ENCODE measurements at places on chromosomes 13 and 19.

DNA sequence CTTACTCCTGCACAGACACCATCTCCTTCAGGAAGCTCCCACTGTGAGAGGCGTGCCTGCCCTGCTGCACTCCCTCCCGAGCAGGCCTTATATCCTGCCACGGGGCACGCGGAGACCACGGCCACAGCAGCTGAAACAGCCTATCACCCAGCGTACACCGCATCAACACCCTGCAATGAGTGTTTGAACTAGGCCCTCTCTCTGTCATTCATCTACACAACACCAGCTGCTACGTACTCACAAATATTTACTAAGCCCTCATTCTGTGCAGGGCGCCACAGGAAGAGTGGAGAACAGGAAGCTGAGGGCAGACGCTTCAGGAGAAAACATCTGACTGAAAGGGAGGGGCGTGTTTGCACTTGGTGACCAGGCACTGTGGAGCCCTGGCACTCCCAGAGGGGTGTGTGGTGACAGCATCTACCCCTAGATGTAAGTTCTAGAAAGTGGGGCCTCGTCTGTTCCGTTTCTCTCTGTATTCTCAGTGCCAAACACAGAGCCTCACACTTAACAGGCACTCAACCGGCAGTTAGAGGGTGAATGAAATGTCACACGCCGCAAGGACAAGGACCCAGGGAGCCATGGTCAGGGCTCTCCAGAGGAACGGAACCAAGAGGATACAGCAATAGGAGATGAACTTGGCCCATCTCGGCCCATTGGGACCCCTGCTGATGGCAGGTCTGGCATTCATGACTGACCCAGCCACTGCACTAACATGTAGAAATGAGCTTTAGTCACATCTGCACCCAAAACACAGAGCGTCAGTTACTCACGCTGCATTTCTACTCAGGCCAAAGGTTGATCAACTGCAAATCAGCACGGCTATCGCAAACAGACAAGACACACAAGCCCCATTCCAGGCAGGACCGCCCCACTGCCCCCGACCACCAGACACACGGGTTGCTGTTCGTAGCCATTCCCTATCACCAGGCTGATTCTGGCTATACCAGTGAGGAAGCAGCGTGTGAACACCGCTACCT is 15.7 kb downstream of the RANBP3 start:
- no peak for DNase-seq

DNA sequence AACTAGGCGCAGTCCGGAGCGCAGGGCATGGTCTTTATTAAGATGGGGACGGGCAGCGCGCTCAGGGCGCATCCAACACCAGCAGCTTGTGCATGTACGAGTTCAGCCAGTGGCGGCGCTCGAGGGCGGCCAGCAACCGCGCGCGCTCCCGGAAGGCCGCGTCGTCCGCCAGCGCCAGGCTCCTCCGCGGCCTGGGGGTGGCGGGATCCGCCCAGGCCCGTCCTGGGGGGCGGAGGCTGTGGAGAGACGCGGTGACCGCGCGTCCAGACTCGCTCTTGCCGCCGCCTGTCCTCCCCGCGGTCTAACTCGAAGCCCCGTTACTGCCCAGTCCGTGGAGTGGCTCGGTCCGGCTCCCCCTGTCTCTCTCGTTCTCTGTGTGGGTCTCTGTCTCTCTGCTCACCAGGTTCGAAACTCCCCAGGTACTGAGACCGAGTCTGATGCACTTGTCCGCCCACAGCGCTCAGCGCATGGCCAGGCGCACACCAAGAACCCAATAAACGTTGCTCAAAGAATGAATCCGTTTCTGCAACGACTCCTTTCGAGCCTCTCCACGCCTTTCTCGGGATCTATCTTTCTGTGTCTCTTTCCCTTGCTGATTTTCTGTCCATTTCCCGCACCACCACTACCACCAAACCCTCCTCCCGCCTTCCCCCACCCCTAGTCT is 702 bp downstream of the PTH2 start:
- DNase-seq = no peak

DNA sequence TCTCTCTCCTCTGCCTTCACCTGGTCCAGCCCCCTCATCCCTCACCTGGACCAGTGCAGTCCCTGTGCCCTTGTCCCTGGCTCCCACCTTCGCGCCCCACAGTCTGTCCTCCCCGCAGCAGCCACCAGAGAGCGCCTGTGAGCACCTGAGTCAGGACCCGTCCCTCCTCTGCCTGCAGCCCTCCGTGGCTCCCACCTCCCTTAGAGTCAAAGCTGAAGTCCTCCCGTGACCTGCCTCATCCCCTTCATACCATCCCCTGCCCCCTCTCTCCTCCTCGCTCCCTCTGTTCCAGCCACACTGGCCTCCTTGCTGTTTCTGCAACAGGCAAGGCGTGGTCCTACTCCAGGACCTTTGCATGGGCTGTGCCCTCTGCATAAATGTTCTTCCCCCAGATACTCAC is 10.3 kb downstream of the CELF5 start:
- DNase-seq = no peak

GRCh38 chr19:768424-768823 is 17.5 kb downstream of the MISP start:
- no peak for DNase-seq

DNA sequence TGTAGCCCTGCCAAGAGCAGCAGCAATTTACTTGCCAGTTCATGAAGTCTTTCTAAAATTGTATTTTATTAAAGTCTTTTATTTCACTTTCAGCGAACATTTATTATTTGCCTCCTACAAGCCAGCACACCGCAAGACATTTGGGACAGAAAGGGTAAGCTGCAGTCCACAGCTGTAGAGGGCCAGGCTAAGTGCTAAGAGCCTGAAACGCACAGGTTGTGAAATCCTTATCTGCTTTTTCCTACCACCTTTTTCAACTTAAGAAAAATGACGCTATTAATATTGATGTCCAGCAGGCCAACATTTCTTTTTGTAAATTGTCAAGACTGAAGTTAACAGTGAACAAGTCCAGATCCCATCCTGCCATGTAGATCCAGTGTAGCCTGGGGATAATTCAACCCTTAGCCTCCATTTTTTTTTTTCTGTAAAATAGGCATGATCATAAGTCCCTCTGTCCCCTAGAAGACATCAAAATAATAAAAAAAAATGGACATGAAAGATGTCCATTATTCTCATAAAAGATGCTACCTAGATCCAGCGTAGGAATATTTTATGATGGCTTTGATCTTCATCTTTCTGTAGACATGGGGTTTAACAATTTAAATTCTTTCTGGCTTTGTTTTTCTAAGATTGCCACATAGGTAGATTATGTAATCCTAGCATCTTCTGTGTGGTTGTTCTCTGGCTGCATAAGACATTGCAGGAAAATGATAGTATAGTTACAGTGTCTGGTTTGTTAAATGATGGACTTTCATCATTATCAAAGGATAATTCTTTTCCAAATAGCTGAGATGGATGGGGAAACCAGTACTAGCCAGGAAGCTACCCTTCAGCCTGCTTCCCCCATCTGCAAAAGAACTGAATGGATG is 128.4 kb downstream of the SHISA2 start:
- no peak for DNase-seq

DNA sequence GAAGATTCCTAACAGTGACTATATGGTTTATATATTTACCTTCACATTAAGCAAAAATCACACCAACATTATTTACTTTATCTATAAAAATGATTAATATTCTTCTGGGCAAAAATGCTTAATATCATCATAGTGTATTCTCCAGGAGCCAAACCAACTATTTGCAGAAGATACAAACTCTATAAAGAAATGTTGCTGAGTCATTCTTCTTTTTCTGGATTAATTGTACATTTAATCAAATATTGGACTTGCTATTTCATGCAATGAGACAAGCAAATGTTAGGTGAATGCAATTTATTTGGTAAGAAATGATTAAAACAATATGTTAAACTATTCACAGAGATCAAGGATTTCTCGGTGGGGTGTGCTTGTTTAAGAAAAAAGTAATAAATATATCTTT is 1075.8 kb downstream of the PCDH9 start:
- no peak for DNase-seq

- DNase-seq = no peak
Observed at GRCh38 chr19:21912654-21913053, 76.7 kb upstream of the ZNF43 start.

GRCh38 chr19:30630289-30631032 is 258.3 kb downstream of the ZNF536 start:
- DNase-seq = no peak

GRCh38 chr19:33795370-33796163 is 1.1 kb upstream of the KCTD15 start:
- DNase-seq = peak; percentile 43

- no peak for DNase-seq
Observed at GRCh38 chr19:43265664-43266025, 3.7 kb downstream of the PSG9 start.

DNA sequence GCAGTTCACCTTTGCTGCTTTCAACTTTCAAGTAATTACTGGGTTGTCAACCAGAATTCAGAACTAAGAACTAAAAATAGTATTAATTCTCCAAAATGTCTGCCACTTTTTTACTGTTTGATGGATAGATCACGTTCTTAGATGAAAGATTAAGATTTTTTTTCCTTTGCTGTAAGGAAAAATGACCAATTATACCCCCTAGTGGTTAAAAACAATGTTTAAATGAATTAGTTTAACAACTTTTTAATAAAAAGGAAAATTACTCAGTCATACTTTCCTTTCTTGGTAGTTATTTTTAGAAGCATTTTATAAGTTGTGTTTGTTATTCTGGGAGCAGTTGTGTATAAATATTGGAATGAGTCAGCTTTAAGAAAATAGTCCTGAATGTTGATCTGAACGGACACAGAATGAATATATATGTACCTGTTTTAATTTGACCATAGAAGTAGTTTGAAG is 4.6 kb downstream of the TM9SF2 start:
- no peak for DNase-seq

- DNase-seq = no peak
Observed at GRCh38 chr19:41540041-41540695, 35.8 kb upstream of the CEACAM21 start.

GRCh38 chr13:111245576-111246384 is 74.7 kb upstream of the TEX29 start:
- DNase-seq = no peak

DNA sequence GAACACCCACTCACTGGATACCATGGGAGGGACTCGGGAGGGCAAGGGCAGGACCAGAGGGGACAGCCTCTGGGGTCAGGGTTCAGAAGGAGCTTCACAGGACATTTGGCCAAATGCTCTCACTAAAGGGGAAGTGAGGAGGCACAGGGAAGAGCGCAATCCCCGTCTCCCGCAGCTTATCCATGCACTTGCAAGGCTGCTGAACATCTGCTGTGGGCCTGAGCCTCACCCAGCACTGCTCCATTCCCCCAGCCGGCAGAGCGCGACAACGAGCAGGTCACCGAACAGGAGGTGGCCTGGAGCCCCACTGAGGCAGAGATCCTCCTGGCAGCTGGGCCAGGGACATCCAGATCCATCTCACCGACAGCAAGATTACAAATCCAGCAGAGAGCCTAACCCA is 23.3 kb downstream of the ELAVL1 start:
- DNase-seq = no peak

- DNase-seq = no peak
Observed at GRCh38 chr19:57964761-57965160, 9.6 kb downstream of the C19orf18 start.

DNA sequence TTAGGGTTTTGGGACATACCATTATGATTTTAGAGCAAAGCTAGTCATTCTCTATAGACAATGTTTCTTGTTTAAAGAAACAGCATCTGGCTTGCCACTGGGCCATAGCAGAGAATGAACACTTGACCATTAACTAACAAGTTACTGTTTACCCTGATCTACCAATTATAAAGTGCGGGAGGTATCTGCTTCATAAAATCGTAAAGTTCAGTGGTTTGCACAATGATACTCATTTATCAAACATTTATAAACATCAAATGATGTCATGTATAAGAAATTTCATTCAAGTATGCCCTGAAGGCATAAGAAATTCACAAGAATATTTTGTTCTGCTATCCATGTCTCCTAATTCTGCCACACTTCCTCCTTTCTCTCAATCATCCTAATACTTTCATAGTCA is 139.2 kb downstream of the PCDH20 start:
- DNase-seq = no peak

DNA sequence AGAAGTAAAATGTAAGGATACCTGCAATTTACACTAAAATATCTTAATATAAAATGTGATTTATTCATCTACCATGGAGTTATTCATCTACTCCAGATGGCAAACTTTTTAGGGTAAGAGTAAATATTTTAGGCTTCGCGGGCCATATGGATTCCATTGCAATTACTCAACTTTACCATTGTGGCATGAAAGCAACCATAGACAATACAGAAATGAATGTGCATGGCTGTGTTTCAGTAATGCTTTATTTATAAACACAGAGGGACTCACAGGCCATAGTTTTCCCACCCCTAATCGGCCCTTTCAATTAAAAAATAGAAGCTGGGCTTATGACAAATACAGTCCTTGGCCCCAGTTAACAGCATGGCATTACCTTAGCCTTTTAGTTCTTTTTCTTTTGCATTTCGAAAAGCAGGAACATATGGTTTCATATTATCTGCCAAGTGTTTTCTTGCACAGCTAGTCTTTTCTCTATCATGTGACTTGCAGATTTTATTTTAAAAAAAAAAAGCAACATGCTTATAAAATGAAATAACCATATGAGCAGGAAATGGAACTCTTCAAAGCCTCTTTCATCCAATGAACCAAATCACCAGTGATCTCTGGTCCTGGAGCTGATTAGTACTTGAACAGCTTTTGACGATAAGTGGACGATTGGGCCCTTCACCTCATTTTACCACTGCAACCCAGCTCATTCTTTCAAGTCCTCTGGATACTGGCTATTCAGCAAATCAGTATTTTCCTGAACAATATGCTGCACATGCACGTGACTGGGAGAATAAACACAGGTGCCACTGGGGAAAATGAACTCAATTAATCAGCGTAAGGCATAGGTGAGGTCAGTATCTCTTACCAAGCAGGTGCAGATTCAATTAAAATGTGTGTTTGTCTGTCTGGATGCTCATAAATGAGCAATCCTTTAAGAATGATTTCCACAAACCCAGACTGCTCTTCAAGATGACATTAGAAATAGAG is 63.9 kb downstream of the LHFPL6 start:
- DNase-seq = no peak

DNA sequence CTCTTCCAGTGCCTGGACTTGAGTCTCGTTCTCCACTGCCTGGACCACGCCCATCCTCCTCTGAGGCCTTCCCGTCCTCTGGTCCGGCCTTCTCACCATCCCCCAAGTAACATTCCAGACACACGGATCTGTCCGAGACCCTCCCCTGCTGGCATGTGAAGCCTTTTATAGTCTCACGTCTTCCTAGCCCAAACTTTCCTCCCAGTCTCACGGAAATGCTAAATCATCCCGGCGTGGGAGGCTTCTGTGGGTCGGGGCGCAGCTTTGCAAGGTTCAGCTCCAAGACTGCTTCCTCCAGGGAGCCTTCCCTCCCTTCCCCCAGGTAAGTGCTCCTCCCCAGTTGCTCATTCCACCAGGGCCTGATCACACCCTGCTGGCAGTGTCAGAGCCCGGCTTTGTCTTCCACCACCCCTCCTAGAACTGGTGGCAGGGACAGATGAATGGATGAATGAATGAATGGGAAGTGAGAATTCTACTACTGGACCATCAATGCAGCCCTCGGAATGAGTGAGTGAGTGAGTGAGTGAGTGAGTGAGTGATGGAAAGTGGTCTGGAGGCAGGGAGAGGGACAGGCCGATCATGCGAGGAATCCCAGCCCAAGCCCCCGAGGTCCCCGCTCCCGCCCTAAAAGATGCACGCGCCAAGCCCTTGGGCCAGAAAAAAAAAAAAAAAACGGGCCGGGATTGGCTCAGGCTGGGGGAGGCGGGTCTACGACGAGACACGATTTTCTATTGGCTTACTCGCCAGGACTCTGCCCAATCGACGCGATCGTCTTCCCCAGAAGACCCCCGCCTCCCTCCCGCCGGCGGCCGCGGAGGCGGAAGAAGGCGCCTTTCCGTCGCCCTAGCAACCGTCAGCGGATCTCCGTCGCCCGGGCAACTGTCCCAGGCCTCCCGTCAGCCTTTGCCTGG is 9.3 kb downstream of the EPHX3 start:
- peak; percentile 84 for DNase-seq

- no peak for DNase-seq
Observed at GRCh38 chr19:47228937-47229675, 1.9 kb downstream of the BBC3 start.
